ENCODE measurements at places on chromosomes 5 and 9.

- no peak for DNase-seq
These were observed 145.3 kb downstream of the HINT1 start for GRCh38 chr5:131019601-131020315.

GRCh38 chr9:88090151-88090581 is 48.1 kb downstream of the SPATA31C2 start:
- no peak for DNase-seq

DNA sequence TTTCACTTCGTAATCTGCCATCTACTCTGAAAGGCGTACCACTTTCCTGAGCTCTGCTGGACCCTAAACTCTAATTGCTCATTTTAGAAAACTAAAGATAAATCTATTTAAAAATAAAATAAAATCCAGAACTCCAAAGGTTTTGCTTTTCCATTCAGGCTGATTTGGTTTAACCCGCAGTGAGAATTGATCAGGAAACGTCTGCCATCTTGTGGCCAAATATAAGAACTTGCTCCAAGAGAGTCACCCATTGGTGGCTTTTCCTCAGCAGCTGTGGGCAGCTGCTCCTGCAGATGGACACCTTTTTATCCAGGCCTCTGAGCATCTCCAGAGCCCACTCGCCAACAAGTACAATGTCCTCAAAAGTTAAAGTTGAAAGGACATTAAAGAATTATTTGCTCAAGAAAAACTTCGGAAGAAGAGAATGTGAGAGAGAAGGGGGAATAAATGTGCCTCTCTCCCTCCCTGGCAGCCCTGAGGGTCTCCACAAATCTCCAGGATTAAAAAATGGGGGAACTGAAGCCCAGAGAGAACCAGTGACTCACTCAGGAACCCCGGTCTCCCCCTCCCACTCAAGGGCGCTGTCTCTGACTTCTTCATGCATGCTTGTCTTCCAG is 4.1 kb downstream of the SAXO1 start:
- peak; percentile 23 for DNase-seq

- DNase-seq, result no peak
These were observed 13.8 kb downstream of the ANKRD33B start for GRCh38 chr5:10577371-10578292.

GRCh38 chr9:88874391-88874790 is 116.9 kb upstream of the S1PR3 start:
- no peak for DNase-seq

DNA sequence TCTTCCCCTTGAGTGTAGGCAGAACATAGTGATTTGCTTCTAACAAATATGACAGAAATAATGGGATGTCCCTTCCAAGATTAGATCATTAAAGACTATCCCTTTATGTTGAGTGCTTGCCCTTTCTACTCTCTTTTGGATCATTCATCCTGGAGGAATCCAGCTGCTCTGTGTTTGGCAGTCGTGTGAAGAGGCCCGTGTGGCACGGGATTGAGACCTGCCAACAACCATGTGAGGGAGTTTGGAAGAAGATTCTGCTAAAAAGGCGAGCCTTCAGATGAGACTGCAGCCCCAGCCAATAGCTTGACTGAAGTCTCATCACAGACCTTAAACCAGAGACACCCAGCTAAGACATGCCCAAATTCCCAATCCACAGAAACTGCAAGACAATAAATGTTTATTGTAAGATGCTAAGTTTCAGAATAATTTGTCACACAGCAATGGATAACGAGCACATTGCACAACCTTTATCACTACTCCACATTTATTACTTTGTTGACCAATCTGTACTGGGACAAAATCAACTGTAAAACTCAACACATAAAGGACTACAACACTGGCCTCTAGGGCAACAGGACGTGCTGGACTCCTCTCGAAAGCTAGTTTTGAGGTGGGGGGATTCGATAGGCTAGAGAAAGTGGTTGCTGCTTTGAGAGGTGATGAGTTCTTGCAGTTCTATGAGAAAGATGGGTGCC is 42.8 kb downstream of the ANGPTL2 start:
- DNase-seq, result no peak

GRCh38 chr9:134459164-134459563 is 132.9 kb downstream of the RXRA start:
- DNase-seq, result no peak

DNA sequence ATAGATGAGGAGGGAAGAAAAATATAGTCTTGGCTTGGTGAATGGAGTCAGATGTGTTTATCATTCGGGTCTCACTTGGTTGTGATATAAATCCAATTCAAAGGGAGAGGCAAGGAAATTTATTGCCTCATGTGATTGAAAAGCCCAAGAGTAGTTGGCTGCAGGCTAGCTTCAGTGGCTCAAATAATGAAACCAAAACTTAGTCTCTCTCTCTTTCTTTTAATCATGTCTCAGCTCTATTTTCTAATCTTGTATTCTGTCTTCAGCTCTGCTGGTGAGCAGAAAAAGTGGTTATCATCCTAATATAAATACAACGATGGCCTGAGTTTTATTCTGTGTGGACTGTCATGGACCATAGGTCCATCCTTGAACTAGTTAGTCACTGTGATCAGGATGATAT is 234.2 kb upstream of the PPP1R2B start:
- no peak for DNase-seq

DNA sequence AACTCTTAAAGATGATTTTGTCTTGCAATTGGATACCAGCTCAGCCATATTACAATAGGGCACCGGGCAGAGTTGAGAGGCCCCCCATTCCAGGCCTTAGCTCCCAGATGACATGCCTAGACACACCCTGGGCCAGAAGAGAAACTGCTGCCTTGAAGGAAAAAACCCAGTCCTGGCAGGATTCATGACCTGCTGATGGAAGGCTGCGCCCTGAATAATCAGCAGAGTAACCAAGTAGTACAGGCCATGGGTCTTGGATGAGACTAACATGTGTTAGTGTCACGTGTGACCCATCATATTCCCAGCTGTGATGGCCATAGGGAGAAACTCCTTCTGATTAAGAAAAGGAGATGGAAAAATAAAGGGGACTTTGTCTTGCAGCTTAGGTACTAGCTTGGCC is 39.0 kb upstream of the DEPDC1B start:
- DNase-seq, result no peak

DNA sequence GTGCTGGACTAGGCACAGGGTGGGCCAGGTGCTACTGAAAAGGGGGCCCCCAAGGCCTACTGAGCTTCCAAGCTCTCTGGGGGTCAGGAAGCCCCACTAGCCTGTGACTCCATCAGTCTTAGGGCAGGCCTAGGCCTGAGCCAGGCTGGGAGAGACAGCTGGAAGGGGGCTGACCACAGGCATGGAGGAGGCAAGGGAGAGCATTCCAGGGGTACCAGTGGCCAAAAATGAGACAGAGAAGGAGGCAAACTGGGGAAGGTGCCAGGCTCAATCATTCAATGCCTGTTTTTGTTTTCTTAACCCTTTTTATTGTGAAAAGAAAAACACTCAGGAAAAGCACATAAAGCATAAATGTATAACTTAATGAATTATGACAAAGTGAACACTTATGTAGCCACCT is 26.2 kb upstream of the TCF7 start:
- no peak for DNase-seq

DNA sequence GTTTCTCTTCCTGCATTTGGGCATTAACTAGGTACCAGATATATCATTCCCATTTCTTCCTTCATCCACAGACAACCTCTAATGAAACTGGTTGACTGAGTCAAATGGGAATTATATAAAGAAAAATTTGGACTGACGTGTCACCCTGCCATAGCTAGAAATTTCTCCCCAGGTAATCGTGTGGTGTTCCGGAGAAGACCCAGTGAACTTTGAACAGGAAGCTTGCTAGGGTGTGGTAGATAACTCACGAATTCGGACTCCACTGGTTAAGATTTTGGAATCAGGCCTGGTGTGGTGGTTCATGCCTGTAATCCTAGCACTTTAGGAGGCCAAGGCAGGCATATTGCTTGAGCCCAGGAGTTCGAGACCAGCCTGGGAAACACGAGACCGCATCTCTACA is 114.3 kb upstream of the OTULINL start:
- no peak for DNase-seq

GRCh38 chr9:132241483-132241839 is 79.6 kb downstream of the NTNG2 start:
- DNase-seq, result no peak

DNA sequence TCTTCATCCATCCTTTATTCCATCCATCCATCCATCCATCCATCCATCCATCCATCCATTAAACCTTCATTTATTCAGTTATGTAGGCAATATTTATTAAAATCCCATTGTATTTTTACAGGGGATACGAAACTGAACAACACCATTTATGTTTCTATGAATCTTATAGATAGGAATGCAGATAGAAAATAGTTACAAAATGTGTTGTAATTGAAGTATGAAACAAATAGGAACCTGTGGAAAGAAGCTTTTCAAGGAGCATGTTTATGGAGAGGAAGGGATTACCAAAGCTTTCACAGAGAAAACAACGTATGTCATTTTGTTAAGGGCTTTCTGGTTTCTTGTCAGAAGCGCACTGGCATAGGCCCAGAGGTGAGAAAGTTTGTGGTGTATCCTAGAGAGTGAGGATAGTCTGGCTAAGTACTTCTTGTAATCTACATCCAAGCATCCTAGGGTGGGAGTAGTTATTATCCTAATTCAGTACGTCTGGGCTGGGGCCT is 184.0 kb downstream of the CNTLN start:
- DNase-seq, result no peak

DNA sequence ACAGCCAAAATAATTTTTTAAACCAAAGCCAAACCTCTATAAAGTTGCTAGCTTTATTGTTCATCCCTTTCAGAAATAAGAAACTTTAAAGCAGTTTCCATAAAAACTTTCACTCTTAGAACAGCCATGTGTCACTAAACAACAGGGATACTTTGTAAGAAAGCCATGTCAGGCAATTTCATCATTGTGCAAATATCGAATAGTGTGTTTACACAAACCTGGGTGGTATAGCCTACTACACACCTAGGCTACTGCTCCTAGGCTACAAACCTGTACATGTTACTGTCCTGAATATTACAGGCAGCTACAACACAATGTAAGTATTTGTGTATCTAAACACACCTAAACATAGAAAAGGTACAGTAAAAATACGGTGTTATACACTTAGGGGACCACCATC is 59.9 kb downstream of the TLE1 start:
- no peak for DNase-seq

- DNase-seq, result no peak
These were observed 14.8 kb downstream of the ETF1 start for GRCh38 chr5:138528208-138528607.

GRCh38 chr5:2750026-2750757 is 1.3 kb downstream of the IRX2 start:
- DNase-seq, result no peak

DNA sequence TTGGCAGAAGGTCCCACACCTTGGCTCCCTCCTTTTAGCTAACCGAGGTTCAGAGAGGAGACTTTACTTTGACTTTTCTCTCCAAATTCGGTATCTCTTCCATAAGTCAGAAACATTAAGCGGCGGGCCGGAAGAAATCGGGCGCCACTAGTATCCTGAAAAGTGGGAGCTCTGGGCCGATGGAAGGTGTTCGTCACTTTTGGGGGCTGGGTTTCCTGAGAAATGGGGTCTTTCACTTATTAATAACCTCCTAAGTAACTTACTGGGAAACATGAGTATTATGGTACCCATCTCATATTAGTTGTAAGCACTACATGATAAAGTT is 716 bp downstream of the STX17 start:
- DNase-seq, result no peak

DNA sequence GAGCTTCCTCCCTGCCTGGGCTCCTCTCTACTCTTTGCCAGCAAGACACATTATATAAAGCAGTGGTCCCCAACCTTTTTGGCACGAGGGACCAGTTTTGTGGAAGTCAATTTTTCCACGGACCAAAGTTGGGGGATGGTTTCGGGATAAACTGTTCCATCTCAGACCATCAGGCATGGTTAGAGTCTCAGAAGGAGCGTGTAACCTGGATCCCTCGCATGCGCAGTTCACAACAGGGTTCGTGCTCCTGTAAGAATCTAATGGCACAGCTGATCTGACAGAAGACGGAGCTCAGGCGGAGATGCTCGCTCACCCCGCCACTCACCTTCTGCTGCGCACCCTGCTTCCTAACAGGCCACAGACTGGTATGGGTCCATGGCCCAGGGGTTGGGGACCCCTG is 142.8 kb downstream of the LIFR start:
- no peak for DNase-seq

GRCh38 chr5:9126490-9126889 is 419.4 kb downstream of the SEMA5A start:
- DNase-seq, result no peak

DNA sequence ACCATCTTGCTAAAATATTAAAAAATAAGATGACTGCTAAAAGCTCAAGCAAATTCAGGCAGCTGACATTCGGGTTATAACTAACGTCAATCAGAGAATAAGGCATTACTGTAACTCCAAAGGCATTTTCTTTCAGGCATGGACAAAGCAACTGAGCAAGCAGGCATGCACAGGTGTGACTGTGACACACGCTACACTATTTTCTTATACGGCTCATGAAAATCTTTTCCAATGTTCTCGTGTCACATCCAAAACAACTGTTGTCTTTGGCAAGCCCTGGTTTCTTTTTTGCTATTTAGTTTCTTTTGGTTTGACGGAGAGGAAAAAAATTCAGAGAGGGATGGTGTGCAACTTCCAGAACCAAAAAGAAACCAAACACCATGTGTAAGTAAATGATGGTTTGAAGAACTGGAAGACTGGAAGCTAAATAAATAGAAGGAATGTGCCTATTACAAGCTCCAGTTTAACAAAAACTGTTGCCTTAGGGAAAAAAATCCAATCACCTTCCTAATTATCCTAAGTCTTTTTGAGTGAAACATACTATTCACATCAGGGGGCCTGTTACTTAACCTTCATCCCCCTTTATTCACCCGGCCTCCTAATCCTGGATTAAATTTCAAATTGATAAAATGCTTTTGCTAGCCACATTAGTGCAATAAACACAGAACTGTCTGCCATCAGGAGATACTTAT is 277.6 kb downstream of the PSAT1 start:
- no peak for DNase-seq

- no peak for DNase-seq
These were observed 86.1 kb downstream of the ARL15 start for GRCh38 chr5:54224103-54224826.

GRCh38 chr9:78130853-78131252 is 99.2 kb upstream of the GNAQ start:
- no peak for DNase-seq

DNA sequence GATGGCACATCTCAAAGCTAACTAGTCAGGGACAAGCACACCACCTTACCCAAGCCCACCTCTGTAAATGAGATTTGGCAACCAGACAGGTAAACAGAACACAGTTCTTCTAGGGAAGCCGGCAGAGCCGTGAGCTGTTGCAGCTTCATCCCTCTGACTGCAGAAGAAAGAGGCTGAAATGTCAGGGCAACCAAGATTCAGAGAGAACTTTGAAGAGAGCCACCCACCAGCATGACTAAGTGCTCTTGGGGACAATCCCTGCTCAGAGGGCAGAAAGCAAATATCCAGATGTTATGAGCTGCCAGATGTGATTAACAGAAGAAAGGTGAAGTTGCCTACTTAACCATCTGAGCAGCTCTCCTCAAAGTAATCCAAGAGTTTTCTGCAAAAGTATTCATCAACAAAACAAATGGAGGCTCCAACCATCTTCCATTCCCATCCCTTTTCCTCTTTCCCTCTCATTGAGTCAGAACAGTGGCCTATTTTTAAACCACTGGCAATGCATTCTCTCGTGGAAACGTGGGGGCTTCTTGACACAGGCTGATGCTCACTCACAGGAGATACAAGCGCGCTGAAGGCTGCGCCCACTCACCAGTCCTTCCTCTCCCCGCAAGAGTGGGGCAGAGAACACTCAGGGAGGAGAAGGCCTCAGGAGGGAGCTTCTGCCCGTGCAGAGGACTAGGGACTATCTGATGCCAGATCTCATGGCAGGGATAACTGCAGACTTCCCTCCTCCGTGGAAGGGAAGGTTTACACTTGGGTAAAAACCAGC is 57.1 kb downstream of the SLIT3 start:
- no peak for DNase-seq

- DNase-seq, result no peak
These were observed 15.4 kb downstream of the MACIR start for GRCh38 chr5:103273952-103274351.

All from activated naive CD8-positive, alpha-beta T cell treated with anti-CD3 and anti-CD28 coated beads, Interleukin-2, amount 50 U/mL, for 24 hours (primary cell).